Activated CD8-positive, alpha-beta T cell treated with anti-CD3 and anti-CD28 coated beads for 36 hours (primary cell): ENCODE measurements at places on chromosomes 11 and 22. TPM values are rescaled to one million over a fixed set of nuclear protein-coding genes. Genes with fewer than 3 reads are reported as not detected.

Gene PRODH
- not detected for total RNA-seq

DNA sequence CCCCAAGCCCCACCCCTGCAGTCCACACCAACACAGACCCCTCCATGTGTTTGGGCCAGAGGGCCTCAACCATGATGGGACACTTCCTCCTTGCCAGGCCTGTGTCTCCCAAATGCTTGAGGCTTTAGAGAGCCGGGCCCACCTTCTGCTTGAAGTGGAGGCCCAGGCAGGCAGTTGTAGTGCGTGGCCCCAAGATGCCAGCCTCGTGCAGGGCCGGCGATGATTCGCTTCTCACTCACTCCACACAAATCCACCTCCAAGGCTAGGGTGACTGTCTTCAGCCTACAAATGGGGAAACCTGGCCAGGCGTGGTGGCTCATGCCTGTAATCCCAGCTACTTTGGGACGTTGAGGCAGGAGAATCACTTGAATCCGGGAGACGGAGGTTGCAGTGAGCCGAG is 5.7 kb downstream of the PRR5 start:
- H3K4me1 ChIP-seq: peaks cover 56% of the 10 kb centered on the region
- H3K36me3 ChIP-seq: peaks cover 3% of the 10 kb centered on the region

DNA sequence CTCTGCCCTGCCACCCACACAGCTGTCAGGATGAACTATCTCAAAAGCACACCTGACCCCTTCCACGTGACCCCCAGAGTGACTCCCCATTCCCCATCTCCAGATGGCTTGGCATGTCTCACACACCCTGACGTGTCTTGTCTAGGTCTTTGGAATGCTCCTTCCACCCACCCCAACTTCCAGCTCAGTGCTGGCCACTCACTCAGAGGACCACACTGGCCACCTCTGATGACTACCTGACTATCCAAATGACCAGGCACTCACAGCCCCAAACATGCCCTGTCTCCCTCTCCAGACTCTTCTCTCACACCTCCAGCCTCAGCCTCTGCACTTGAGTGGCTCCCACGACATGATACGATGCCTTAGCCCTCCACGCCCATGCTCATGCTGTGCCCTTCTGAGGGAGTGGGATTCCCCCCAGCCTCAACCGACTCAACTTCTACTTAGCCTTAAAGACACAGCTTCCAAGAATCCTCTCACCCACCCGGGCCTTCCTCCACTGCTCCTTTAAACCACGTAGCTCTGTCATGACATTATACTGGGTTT is 259.4 kb downstream of the BUD13 start:
- DNase-seq: no peak
- H3K4me1 ChIP-seq: no peaks in the 10 kb centered on the region
- H3K27ac ChIP-seq: no peak overlapping the region
- H3K36me3 ChIP-seq: no peaks in the 10 kb centered on the region
- no peak overlapping the region for H3K4me3 ChIP-seq
- H3K27me3 ChIP-seq: peaks cover 16% of the 10 kb centered on the region

- no peak overlapping the region for H3K27ac ChIP-seq
- peaks cover 3% of the 10 kb centered on the region for H3K27me3 ChIP-seq
- no peak for DNase-seq
- H3K36me3 ChIP-seq: no peaks in the 10 kb centered on the region
- no peaks in the 10 kb centered on the region for H3K4me1 ChIP-seq
Measured at GRCh38 chr22:48881326-48881980, 946.2 kb downstream of the BRD1 start.

Gene SPI1
- not detected for total RNA-seq

DNA sequence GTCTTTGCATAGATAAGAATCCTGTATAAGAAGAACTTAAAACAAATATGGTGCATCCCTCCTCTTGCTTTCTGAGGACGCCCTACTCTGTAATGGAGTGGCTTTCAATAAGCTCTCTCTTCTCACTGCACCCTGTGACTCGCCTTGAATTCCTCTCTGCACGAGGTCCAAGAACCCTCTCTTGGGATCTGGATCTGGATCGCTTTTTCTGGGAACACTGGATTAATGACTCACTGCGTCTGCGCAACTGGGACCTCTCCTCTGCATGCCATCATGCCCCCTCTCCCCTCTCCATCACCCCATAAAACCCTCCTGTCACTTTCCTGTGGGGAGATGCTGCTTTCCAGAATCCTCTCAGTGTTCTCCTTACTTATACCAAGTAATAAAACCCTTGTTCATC is 15.1 kb upstream of the CABP2 start:
- no peaks in the 10 kb centered on the region for H3K4me1 ChIP-seq
- peaks cover 4% of the 10 kb centered on the region for H3K36me3 ChIP-seq
- H3K4me3 ChIP-seq: no peak overlapping the region
- no peaks in the 10 kb centered on the region for H3K27me3 ChIP-seq

GRCh38 chr11:12449961-12450715 is 72.8 kb downstream of the PARVA start:
- DNase-seq: no peak
- no peak overlapping the region for H3K27ac ChIP-seq
- peaks cover 4% of the 10 kb centered on the region for H3K27me3 ChIP-seq
- H3K36me3 ChIP-seq: no peaks in the 10 kb centered on the region
- H3K4me3 ChIP-seq: no peak overlapping the region

DNA sequence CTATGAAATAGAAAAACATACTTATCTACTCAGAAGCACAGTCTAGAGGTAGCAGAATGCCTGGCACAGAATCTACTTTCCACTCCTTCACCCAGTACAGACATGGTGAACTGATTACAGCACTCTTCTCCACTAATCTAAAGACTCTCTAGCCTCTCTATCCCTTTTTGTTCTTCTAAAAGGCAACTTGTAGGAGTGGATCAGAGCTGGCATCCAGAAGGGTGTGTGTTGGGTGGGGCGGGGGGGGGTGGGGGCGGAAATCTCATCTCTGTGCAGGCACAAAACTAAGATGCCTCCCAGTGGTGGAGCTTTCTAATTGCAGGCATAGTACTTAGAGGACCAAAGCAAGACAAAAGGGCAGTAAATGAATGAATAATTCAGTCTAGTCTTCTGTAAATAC is 11.5 kb upstream of the EMID1 start:
- no peak overlapping the region for H3K4me3 ChIP-seq
- H3K27me3 ChIP-seq: peaks cover 7% of the 10 kb centered on the region
- no peaks in the 10 kb centered on the region for H3K4me1 ChIP-seq
- no peak for DNase-seq

DNA sequence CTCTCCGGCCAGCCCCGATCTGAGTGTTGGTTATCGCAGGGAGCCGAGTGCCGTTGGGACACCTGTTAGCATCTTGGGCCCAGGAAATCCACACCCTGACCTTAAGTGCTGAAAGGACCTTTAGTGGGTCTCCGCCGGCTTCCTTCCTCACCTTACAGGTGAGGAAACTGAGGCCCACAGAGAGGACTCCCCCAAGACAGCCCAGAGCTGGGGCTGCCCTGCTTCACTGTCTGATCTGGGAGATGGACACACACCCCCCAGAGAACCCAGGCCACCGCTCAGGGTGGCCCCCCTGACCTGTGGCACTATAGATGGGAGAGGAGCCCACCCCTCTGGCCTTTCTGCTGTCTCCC is 73.6 kb downstream of the FBLN1 start:
- peaks cover 7% of the 10 kb centered on the region for H3K27me3 ChIP-seq
- no peaks in the 10 kb centered on the region for H3K36me3 ChIP-seq
- no peak for DNase-seq
- H3K27ac ChIP-seq: no peak overlapping the region
- no peak overlapping the region for H3K4me3 ChIP-seq
- no peaks in the 10 kb centered on the region for H3K4me1 ChIP-seq

DNA sequence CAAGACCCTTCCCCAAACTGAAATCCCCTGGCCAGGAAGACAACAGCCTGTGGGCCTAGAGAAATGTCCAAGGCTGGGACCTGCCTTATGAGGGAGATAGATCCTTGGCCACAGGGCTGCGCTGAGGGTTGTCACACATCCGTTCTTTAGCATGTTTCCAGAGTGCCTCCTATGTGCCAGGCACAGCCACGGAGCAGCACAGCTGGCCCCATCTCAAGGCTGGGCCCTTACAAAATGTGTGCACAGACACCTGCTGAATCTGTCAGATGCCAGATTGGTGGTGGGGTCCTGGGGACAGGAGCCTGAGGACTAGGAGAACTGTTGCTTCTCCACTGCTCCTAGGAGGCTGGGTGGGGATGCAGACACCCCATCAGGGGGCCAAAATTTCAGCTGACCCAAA is 11.2 kb downstream of the GRIK4 start:
- no peak for DNase-seq
- H3K4me1 ChIP-seq: no peaks in the 10 kb centered on the region
- no peaks in the 10 kb centered on the region for H3K36me3 ChIP-seq
- H3K27ac ChIP-seq: no peak overlapping the region
- peaks cover 13% of the 10 kb centered on the region for H3K27me3 ChIP-seq
- H3K4me3 ChIP-seq: no peak overlapping the region

DNA sequence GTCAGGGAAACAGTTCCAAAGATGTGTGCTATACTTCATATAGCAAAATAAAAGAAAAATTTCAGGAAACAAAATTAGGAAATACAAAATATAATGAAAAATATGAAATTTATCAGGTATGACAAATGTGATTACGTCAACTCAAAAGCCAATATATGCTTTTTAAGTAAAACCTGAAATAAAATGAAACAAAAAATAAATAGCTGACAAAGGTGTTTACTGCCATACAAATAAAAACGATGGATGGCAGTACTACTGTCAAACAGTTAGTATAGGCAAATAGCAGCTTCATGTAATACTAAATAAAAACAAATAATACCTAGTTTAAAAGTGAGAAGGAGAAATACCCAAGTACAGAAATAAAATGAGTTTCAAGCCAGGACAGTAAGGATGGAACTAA is 13.7 kb downstream of the CEP57 start:
- no peaks in the 10 kb centered on the region for H3K27me3 ChIP-seq
- H3K36me3 ChIP-seq: peaks cover 51% of the 10 kb centered on the region
- no peak overlapping the region for H3K4me3 ChIP-seq
- no peak overlapping the region for H3K27ac ChIP-seq

Gene ANKK1
- total RNA-seq: not detected

DNA sequence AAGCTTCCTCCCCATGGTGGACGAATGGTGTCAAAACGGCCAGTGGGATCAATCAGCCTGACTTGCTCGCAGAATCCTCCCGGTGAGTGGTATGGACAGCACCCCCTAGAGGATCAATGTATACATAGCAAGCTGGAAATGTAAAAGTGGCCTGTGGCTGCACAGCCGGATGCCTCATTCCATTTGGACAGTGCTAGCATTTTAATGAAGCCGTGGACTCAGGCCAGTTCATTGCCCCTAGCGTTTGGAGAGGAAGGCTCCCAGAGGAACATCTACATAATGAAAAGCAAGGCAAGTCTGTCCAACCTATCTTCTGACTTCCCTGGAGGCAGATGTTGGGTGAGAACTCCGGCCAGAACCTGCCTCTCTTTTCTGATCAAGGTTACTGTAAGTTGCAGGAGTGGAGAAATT is 942.3 kb downstream of the NTM start:
- no peak overlapping the region for H3K27ac ChIP-seq
- H3K4me3 ChIP-seq: no peak overlapping the region
- peak; percentile 4 for DNase-seq
- no peaks in the 10 kb centered on the region for H3K4me1 ChIP-seq

Gene SCN3B
- not detected for total RNA-seq

DNA sequence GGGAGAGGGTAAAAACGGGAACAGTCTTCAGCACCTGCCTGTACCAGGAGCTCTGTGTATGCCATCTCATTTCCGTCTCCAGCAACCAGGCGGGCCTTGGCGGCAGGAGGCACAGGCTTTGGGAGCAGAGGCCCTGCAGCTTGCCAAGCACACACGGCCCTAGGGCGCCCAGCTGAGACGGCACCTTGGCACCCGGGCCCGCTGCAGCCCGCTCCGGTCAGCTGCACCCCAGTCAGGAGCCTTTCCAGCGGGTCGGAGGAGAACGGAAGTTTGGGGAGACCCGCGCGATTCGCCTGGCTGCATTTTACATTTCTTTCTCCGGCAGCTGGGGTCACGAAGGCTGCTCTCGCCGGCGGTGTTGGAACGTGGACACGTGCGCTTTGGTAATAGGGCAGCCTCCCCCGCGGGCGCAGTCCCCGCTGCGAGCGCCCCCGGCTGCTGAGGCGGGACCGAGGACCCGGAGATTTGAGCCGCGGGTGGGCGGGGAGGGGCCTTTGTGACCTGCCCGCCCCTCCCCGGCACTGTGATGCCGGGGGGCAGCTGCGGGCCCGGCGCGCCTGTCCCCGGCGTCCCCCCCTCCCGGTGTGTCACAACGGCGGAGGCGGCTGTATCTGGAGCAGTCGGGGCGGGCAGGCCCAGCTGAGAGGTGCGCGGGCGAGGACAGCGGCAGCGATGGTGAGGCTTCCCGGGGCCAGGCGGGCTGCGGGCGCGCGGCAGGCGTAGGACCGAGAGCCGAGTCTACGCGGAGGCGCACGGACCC is at the start of gene TUBA8:
TSS of gene TUBA8 (plus strand) at position 616 of the 760 bp plus-strand sequence. CDS start at position 673, 57 bp downstream.
- peaks cover 39% of the 10 kb centered on the region for H3K27me3 ChIP-seq
- H3K27ac ChIP-seq: no peak within 1 kb of the TSS
- peak within 1 kb of the TSS; percentile 54 for H3K4me3 ChIP-seq
- peak; percentile 61 for DNase-seq

GRCh38 chr11:64809781-64810241 is 540 bp downstream of the MEN1 start:
- peak; percentile 45 for DNase-seq
- no peaks in the 10 kb centered on the region for H3K27me3 ChIP-seq
- H3K36me3 ChIP-seq: peaks cover 14% of the 10 kb centered on the region
- H3K27ac ChIP-seq: peak overlapping the region; percentile 92
- peak overlapping the region; percentile 95 for H3K4me3 ChIP-seq
- peaks cover 24% of the 10 kb centered on the region for H3K4me1 ChIP-seq
